ENCODE measurements at places on chromosomes 3 and 15.

GRCh38 chr3:52783211-52783555, 5.8 kb downstream of the ITIH1 start:
- DNase-seq = no peak

DNA sequence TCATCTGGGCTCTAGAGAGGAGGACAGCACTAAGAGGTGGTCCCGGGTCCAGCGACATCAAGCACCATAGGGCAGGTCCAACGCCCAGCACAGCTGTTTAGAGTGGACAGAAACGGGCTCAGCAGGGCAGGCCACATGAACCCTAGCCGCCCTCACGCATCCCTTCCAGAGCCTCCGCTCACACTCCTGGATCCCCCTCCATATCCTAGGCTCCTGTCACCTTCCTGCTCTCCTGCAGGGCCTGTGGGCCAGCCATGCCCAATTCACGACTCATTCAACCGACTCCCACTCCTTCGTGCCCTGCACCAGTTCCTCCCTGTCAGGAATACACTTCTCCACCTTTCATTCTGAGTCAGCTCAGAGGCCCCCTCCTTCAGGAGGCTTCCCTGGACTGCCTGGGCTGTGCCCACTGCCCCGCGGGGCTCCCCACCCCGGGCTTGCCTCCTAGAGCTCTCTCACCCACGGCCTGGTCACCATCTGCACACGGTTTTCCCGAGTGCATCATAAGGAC, 90.2 kb downstream of the LINGO1 start:
- no peak for DNase-seq

DNA sequence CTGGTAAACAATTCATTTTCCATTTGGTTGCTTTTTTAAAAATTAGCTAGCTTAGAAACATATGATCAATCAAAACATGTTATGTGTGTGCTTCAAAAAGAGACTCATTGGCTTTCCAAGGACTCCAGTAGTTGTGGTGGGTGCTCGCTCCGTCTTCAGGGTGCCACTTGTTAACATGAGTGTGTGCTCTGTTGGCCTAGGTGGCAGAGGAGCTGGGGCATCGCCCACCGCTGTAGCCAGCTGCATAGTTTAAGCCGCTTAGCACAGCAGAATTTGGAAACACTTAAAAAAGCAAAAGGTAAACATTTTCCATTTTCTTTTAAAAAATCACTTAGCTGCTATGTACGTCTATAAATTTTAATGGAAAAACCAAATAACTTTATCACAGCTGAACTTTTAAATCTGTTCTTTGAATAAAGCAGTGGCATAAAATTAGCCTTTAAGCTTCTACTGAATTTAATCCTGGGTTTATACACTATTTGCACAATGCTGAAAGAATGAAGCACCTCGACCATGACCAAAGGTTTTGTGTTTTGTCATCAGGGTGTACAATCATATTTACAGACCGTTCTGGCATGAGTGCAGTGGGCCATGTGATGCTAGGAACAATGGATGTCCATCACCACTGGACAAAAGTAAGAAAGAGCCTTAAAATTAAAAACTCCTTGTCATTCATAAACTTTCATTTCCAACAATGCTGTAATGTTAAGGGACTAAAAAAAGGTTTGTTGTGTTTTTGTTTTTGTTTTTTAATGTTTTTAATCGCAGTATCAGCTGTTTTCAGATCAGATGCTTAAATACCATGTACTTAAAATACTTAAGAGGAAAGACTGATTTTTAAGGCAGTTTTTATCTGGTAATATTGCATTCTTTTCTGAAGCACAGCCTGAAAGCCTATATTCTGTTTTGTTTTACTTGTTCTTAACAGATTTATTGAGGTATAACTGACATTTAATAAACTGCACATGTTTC, 57.9 kb downstream of the TCAIM start:
- DNase-seq = no peak

- DNase-seq = peak; percentile 48
Measured at GRCh38 chr15:70855764-70856163, 1.8 kb upstream of the LARP6 start.

DNA sequence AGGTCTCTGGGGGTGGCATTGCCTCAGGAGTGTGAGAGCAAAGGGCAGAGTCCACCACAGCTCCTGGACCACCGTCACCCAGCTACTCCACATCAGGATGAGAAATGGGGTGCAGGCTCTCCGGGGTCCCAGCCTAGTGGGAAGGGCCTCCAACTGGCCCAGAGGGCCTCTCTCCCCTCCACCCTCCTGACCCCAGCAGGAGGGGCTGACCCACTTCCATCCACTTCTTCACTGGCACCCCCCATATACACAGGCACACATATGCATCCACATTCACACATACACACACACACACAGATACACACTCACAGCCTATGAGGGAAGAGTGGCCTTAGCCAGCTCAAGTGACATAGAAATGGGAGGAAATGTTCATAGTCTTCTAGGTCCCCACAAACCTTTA, 286.0 kb downstream of the OCA2 start:
- DNase-seq = no peak
